GM23338 (cell line): ENCODE measurements at places on chromosomes 2 and 18.
A peak's percentile ranks its signal among the peaks of the same experiment; 100 is the strongest.

GRCh38 chr2:112096098-112096497 is 41.0 kb downstream of the TMEM87B start:
- peak; percentile 2 for DNase-seq

GRCh38 chr2:60925994-60926740 is 44.8 kb downstream of the REL start:
- DNase-seq, result peak; percentile 28

- DNase-seq, result no peak
Observed at GRCh38 chr2:33069894-33070651, 123.3 kb downstream of the LTBP1 start.

- peak; percentile 97 for DNase-seq
Observed at GRCh38 chr2:88024509-88024908, 8.2 kb upstream of the RNU2-63P start.

- no peak for DNase-seq
Observed at GRCh38 chr2:13770279-13770678, 862.2 kb upstream of the LRATD1 start.

- DNase-seq, result no peak
Observed at GRCh38 chr2:148430101-148430500, 214.4 kb upstream of the EPC2 start.

DNA sequence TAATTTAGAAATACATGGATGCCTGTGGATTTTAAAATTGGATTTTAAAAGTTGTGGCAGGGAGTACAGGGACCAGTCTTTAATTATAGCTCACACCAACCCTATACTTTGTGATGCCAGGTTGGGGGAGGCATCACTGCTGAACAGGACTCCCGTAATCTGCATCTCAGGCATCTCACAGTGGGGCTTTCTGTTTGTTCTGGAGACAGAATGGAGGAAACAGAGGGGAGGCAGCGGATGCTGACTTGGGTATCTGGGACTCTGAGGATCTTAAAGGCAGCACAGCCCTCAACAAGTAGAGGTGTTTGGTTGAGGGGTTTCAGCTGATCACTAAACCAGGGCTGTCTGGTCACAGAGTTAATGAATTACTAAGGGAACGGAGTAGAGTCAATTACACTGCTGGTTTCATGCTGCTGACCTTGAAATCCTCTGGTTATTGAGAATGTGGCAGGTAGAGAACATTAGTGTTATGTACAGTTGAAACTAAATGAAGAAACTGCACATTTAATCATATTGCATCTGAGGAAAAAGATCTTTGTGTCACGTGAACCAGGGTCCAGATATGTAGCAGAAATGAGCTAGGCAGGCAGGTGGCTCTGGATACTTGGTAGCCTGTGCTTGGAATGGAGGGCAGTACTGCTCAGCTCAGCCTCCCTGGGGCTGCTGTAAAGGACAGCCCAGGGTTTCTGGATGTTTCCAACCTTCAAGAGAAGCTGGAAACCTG is 40.3 kb downstream of the FHOD3 start:
- no peak for DNase-seq

DNA sequence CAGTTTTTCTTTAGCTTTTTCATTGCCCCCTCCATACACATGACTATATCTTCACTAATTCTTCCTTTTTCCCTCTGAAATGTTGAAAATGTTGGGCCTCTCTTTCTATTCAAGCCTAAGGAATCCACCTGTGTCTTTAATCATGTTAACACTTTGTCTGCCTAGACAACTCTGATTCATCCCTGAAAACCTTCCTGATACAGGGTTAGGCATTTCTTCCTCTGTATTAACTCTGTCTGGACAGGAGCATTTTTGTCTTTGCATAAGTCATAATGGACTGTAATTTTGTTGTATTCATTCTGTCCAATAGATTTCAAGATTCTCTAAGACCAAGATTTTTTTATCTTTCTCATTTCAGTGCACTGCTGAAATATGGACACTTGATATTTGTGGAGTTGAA is 297.3 kb downstream of the IKZF2 start:
- no peak for DNase-seq

DNA sequence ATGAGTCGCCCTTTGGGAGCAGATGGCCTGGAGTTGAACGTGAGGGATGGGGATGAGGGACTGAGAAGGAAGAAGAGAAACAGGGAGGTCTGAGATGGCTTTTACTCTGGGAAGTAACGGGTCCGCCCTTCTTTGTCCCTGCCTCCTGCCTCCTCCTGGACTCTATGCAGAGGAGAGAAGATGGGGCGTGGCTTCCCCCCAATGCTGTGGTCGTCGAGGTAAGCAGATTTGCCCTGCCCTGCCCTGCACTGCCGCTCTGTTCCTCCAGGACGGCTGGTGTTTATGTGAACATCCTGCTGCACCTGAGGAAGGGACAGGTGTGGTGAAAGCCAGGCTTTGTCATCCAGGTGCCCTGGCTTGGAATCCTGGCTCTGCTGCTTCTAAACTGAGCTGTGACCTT is 13.5 kb upstream of the NTSR2 start:
- DNase-seq, result peak; percentile 82

GRCh38 chr2:54456612-54457322 is 640 bp downstream of the SPTBN1 start:
- peak; percentile 60 for DNase-seq

DNA sequence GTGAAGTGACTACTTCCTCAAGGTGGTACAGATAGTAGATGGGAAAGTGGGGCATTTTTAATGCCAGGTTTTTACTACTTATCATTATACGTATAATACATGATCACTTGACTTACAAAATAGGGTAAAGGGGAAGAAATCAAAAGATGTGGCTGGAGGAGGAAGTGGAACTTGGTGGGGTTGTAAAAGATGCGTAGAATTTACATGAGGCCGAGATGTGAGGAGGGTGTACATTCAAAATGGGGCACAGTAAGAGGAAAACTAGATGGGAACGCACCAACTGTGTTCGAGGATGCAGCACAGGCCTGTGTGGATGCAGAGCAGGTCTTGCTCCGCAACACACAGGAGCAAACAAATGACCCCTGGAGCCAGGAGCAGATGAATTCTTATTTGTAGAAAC is 403.3 kb downstream of the TXNL1 start:
- DNase-seq, result no peak

DNA sequence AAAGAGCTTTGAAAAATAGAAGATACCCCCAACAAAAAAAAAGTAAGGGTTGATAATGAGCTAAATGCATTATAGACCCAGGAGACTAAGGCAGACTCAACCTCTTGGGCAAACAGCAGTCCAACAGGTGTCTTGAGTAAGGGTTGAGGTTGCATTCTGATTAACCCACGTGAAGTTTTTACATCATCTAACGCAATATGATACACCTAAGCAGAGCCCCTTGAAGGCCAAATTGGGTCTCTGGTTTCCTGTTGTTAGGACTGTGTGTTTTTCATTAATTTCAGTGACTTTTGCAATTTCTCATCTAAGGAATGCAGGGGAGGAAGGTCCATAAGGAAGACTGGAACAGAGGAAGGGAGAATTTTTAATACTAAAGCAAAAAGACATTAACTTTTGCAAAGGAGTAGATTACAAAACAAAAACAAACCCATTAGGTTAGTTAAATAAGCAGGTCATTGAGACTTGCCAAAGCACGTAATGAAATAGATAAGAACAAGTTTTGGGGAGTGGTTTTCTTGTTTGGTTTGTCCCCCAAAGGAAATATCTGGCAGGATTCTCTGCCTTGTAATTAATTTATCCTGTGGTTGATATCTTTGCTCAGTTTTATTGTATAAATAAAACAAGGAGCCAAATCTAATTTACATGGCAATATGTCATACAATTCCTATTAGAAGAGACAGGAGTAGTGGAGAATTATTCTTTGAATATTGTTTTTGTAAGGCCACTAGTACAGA is 244.3 kb downstream of the ETAA1 start:
- no peak for DNase-seq

DNA sequence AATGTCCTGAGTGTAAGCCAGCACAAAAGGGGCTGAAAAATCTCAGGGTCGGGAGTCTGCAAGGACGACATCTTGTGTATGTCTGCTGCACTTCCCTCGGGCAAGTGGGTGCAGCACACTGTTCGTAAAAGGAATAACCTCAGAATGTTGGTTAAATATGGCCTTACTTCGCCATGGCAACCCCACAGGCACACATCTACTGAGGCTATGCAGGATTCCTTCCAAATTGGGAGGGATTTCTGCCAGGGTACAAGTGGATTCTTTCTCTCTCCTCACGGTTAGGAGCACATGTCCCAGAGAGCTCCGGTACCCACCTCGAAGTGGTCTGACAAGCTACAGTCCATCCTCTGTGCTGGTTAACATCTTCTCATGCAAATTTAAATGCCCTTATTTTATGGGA is 277.7 kb upstream of the PXDN start:
- DNase-seq, result no peak

GRCh38 chr2:11498543-11499034 is 32.6 kb upstream of the E2F6 start:
- no peak for DNase-seq

DNA sequence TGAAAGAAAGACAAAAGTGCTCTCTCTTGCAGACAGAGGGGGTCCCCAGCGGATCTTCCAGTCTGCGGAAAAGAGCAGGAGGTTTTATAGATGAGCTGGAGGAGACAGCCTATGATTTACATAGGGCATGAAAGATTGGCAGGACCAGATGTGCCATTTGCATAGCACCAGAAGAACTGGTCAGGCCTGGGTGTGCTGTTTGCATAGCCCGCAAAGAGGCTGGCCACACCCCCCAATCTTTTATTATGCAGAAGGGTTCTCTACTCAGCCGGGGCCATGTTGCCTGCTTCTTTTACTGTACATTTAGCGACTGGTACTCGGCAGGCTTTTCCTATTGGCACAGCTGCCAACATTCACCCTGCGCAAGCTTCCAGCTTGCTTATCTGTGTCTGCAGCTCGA is 317.6 kb downstream of the GALR1 start:
- peak; percentile 25 for DNase-seq

GRCh38 chr2:128490881-128491691 is 172.4 kb upstream of the HS6ST1 start:
- DNase-seq, result no peak

GRCh38 chr2:60553495-60554073 is at the start of gene BCL11A:
Gene BCL11A (minus strand): TSS chr2:60553654. CDS start chr2:60553270, 384 bp downstream.
- DNase-seq, result peak; percentile 89

- DNase-seq, result no peak
Observed at GRCh38 chr2:217054791-217055190, 194.9 kb upstream of the TNP1 start.
